ENCODE measurements at places on chromosomes 3 and 15.
A peak's percentile ranks its signal among the peaks of the same experiment; 100 is the strongest.

GRCh38 chr3:101639280-101639963 lies 37.5 kb downstream of the ZBTB11 start:
- no peak for DNase-seq

- no peak for DNase-seq
Observed at GRCh38 chr15:49990835-49991545, 128.0 kb downstream of the ATP8B4 start.

DNA sequence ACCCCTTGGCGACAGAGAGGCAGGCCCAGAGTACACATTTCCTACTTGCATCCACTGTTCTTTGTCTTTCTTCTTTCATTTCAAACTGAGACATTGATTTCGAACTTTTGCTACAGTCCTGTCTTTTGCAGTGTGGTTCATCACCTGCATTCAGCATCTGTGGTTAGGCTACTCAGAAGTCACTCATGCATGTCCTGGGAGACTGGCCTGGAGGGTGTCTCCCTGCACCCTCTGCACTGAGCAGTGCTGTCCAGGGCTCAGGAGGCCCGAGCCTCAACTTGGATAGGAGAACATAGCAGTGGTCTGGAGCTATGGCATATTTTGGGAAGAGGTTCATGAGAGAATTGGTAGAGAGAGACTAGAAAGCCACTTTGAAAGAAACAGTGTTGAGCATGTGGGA lies 240.2 kb upstream of the TPRG1 start:
- no peak for DNase-seq

DNA sequence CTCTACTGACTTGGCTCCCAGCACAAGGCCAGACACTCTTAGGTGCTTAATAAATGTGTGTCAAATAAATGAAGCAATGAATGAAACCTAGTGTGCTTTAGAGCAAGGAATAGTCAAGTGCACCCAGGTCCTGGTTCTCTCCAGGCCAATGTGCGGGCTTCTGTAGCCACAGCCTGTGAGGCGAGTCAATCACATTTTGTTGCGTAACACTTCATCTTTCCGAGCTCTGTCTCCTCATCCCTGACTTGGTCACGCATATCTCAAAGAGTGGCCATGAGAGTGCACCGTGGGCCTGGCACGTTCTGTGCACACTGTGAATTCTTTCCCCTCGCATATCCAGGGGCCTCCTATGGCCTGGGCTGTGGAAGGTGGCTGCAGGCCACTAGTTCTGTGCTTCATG lies 11.4 kb upstream of the SH3GL3 start:
- no peak for DNase-seq

- peak; percentile 70 for DNase-seq
Observed at GRCh38 chr15:70488002-70488605, 275.3 kb downstream of the UACA start.

DNA sequence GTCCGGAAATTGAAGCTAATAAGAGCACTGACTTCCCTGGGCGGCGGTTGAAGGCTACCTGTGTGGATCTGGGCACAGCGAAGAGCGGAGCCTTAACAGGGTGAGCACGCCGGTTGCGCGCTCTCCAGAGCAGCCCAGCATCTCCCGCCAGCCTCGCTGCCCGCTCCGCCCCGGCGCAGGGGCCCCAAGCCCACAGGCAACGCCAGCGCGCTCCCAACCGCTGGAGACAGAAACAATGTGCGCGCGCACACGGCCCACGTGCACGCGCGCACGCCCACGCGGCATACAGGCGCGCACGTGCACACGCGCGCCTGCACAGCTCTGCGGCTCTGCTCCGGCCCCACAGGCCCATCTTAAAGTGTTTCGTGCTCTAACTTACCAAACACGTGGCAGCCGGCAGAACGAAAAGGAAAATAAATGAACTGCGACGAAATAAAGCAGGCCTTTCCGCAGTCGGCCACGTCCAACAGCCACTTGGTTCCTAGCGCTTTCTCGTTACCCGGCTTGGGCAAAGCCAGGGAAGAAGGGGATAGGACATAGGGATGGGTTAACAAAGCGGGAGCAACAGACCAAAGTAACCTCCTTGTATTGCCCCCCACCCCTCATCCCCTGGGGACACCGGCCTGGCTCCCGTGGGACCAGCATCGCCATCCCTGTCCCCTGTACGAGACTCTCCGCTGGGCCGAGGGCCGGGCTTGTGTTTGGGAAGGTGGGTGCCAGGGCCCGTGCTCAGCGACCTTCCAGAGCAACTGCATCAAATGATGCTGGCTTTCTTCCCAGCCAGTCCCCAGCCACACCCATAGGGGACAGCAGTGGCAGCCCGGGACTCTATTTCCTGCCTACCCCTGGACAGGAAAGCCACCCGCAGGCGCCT lies 203.7 kb downstream of the ABHD5 start:
- DNase-seq: peak; percentile 32

- DNase-seq: no peak
Observed at GRCh38 chr3:123881771-123882170, 2.4 kb downstream of the MYLK start.

GRCh38 chr15:100807028-100807427 lies 72.6 kb upstream of the ALDH1A3 start:
- DNase-seq: no peak

- no peak for DNase-seq
Observed at GRCh38 chr15:89632563-89633430, 22.5 kb downstream of the KIF7 start.

GRCh38 chr3:162218479-162218878 lies 721.9 kb downstream of the OTOL1 start:
- DNase-seq: no peak

DNA sequence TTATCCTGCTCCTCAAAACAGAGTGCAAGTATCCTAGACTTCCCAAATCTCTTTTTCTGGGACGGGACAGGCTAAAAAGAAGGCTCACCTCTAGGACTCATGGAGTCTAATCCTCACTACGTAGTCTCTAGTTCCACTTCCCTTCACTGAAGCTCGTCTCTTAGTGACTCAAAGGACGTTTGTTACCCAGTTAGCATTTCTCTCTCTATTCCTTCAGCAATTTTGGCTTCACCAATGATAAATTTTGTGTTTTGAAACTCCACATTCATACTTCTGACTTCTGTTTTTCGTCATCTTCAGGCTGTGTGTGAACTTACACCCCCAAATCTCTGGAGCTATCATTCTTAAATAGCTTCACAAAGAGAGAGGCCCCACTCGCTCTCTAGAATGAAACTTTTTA lies 627.1 kb downstream of the NAALADL2 start:
- DNase-seq: no peak

- no peak for DNase-seq
Observed at GRCh38 chr3:33829720-33830119, 31.3 kb downstream of the PDCD6IP start.

DNA sequence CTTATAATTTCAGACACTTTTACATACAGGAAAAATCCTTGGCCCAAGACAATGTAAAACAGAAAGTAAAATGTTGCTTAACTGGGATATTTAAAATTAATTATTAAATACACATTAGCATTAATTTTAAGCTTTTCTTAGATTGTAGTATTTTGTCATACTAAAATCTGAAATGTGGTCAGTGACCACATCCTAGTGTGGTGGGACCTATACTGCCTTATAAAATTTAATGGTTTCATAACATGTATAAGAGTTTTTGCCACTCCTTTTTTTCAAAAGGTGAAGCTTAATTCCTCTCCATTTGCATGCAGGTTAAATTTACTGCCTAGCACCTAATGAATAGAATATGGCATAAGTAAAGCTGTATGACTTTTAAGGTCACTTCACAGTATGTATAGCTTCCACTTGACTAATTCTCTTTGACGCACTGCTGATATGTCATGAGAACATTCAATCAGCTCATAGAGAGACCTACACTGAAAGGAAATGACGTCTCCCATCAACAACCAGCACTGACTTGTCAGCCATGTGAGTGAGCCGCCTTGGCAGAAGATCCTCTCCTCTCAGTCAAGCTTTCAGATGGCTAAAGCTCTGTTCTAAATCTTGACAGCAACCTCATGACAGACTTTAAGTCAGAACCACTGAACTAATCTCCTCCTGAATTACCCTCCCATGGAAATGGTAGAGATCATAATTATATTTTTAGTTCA lies 847.8 kb downstream of the SI start:
- no peak for DNase-seq

- no peak for DNase-seq
Observed at GRCh38 chr15:29686445-29687203, 135.6 kb downstream of the TJP1 start.

- no peak for DNase-seq
Observed at GRCh38 chr15:25543196-25543595, 104.4 kb upstream of the UBE3A start.

- DNase-seq: no peak
Observed at GRCh38 chr3:150236316-150237082, 171.6 kb upstream of the TSC22D2 start.

DNA sequence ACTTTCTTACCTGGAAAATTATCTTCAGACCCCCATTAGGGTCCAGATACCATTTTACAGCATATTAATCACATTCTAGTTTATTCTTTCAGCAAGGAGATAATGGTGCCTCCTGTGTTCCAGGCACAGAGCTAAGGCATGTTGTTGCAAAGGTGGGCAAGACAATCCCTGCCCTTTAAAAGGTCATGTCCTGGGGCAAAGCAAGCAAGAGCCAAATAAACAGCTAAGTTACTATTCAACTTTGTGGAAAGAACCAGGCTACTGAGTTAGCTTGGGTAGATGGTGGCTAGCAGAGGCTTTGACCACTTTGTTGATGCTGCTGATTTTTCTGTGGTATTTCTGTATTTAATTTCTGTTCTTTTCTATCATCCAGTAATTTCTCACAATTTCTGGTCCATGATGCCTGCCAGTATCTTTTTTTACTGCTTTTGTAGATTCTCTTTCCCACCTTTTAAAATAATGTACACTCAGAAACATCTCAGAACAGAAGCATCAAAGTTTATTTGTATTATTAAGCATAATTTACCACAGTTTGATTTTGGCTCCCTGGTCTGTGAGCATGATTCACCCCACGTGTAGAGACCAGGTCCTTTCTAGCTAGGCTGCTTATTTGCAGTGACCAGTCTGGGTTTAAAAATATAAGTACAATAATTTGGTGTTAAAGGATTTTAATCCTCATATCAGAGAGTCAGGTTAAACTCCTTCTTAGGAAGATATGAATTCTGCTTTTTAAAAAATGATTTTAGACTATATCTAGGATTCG lies 71.5 kb downstream of the LRRC28 start:
- no peak for DNase-seq

DNA sequence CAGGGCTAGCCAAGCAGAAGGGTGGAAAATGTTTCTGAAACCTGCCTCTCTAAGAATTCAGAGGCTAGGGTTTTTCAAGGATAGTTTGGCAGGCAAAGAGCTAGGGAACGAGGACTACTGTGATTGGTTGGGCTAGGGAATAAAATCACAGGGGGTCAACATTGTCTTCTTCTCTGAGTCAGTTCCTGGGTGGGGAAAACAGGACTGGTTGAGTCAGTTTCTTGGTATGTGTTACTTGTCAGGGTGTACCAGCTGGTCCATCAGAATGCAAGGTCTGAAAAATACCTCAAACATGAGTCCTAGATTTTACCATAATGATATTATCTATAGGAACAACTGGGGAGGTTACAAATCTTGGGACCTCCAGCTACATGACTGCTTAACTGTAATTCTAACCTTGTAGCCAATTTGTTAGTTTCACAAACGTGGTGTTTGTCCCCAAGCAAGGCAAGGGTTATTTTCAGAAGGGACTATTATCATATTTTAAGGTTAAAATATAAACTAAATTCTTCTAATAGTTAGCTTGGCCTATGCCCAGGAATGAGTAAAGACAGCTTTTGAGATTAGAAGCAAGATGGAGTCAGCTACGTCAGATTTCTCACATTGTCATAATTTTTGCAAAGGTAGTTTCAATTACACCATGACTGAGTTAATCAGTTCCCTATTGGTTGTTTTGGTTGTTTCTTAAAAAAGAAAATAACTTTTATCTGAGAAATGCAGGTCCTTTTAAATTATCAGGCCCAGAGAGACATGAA lies 231.5 kb downstream of the ALCAM start:
- no peak for DNase-seq

DNA sequence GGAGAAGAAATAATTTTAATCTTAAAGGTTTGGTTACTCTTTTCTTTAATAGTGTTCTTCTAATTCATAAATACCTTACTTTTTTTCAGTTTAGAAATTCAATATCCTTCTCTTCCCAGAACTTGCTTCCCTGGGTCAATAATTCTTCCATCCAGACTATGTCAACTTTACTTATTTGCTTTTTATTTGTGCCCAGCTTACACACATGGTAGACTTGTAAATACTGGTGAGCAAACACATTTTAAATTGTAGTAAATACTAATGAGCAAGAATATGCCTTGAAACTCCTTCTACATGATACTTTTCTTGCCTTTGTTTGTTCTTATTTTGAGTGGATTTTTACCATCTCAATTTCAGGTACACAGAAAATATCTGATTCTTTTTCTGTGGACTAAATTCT lies 33.7 kb downstream of the SST start:
- DNase-seq: no peak

Data from stimulated activated CD4-positive, alpha-beta T cell treated with anti-CD3 and anti-CD28 coated beads, Interleukin-15, amount 100 ng/mL, for 48 hours (primary cell).